ENCODE measurements at places on chromosomes 4 and X.
A peak's percentile ranks its signal among the peaks of the same experiment; 100 is the strongest.

GRCh38 chrX:41688835-41689234 is at the start of gene GPR34:
GPR34 (plus strand) TSS chrX:41688973; CDS start chrX:41695634, 6,661 bp downstream.
- no peak for DNase-seq

GRCh38 chr4:3371033-3372001 is 70.5 kb upstream of the HGFAC start:
- DNase-seq = no peak

DNA sequence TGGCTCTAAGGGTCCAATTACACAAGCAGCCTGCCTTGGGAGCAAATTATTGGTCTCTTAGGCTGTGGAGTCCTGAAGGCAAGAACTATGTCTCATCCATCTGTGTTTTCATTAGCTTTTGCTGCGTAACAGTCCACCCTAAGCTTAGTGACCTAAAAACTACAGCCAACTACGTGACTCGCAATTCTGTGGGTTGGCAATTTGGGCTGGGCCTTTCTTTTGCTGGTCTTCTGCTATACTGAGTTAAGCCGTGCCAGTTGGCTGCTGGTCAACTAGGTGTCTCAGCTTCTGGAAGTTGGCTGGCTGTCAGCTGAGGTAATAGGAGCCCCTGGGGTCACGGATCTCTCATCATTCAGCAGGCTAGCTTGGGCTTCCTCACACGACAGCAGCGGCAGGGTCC is 205.6 kb upstream of the S100G start:
- no peak for DNase-seq

- peak; percentile 8 for DNase-seq
Observed at GRCh38 chr4:138611721-138612120, 369.6 kb upstream of the SLC7A11 start.

DNA sequence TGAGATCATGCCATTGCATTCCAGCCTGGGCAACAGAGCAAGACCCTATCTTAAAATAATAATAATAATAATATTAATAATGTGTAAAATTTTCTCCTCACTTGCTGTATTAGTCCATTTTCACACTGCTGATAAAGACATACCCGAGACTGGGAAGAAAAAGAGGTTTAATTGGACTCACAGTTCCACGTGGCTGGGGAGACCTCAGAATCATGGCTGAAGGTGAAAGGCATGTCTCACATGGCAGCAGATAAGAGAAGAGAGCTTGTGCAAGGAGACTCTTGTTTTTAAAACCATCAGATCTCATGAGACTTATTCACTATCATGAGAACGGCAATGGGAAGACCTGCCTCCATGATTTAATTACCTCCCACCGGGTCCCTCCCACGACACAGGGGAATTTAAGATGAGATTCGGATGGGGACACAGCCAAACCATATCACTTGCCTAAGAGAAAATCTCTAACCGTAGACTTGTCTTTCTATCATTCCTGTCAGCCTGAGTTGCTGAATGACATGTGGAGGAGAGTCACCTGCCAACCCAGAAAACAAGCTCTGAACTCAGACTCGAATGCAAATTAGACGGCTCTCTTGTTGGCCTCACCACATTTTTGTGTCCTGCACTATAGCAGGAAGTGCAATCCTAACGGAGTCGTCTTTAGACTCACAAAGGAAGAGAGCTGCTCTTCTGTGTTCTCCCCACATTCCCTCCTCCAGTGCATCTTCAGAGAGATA is 51.9 kb upstream of the DCTD start:
- DNase-seq = peak; percentile 40

- DNase-seq = peak; percentile 7
Observed at GRCh38 chrX:18664947-18665346, 7.0 kb downstream of the RS1 start.

DNA sequence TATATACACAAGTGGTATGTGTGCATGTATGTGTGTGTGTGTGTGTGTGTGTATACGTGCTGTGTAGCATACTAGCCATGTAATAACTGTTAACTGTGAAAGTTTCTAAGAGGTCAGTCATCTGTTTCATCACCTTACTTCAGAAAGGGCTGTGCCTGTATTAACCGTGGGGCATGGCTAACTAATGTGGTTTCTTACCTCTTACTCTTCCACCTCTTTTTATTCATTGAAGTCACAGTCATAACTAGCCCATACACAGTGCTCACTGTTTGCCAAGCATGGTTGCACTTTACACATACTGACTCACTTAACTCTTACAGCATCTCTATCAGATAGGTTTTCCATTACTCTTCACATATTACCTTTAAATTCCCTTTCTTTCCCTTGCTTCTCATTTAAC is 23.7 kb upstream of the LRAT start:
- peak; percentile 18 for DNase-seq

- peak; percentile 40 for DNase-seq
Observed at GRCh38 chr4:149896432-149896831, 80.8 kb upstream of the IQCM start.

GRCh38 chr4:149933883-149934282 is 118.2 kb upstream of the IQCM start:
- no peak for DNase-seq

- no peak for DNase-seq
Observed at GRCh38 chr4:130484826-130485225, 1388.9 kb downstream of the C4orf33 start.

DNA sequence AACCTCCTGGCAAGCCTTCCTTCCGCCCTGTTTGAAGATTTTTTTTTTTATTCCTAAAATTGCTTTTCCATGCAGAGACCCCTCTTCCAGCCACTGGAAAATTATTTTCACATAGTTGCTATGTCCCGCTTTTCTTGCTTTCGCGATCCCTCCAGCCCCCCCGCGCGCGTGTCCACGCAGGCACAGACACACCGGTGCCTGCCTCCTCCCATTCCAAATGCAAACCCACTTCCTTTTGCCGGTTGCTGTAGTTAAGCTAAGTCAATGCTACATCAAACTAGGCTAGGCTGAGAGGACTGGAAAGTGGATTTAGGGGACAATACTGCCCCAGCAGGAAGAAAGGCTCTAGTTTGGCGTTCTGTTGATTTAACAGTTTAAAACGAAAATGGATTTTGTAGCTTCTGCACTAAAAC is 111.0 kb downstream of the DHX15 start:
- DNase-seq = peak; percentile 82

DNA sequence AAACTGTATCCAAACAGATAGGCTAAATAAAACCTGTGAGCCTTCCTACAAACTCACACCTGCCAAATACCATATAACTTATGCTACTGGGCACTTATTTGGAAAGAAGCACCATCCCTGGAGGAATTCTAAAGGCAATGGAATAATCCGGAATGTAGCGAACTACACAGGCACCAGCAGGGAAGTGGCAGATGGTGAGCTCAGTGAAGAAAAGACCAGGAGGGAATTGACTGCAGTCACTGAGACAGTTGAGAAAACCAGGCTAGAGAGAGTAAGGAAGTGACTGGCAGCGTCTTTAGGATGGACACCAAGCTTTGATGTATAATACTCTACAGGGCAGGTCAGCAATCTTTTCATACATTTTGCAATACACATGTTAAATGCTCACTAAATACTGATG is 16.3 kb downstream of the NDNF start:
- DNase-seq = no peak

DNA sequence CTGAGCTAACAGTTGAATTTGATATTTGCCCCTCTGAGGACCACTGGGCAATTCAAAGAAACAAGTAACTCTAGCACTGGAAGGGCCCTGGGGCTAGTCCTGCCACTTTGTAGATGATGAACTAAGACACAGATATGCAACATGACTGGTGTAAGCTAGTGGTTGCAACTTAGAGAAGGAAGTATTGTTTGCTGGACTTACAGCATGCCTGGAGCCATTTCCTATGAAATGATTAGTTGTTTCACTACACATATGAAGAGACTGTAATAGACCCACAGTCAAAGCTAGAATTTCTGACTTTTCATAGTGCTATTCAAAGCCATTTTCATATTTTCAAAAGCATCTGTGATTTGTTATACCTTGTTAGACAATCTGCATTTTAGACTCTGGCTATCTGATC is 96.2 kb downstream of the TSPAN7 start:
- no peak for DNase-seq

DNA sequence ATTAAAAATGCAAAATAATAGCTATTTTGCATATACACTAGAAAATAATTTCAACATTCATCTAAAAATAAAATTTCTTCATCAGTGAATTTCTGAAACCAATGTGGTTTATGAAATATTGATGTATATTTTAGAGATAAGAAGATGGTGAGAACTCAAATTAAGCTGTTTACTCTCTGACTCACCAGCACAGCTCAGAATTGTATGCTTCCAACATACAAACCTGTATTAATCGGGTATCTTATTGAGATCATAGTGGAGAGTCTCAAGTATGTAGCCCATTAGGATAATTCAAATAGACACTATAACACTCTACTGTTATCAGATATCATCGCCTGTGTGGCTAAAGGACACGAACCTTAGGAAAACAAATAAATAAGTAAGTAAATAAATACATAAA is 899.5 kb upstream of the INTU start:
- DNase-seq = peak; percentile 64

DNA sequence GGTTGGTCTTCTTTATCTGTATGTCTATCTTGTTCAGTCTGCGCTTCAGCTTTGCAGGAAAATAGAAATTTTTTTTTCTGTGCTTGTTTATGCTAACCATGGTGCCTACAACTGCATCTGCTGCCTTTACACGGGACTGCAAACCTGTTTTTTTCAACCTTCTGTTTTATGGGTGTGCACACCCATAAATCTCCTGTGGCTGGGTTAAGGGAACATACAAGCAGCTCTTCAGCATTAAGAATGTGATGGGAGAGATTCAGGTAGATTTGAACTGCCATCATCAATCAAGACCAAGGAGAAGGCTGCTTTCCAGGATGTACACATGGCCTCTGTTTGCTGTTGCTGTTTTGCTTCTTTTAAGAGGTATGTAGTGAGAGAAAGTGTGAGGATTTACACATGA is 502.9 kb downstream of the ANKRD50 start:
- DNase-seq = no peak

DNA sequence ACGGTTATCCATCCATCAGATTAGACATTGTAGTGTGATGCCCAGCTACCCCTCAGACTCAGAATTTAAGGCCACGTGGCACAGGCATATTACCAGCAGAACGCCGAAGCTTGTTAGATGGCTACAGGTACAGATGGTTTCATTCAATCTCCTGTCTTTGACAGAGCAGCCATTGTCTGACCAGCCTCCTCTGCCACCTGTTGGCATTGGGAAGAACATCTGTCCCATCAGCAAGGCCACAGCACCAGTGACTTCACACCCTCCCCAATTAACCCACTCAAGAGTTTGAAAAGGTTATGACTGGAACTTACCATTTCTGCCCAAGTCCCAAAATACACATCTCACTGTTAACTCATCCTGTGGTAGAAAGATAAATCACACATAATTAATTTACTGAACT is 22.0 kb upstream of the PHKA2 start:
- peak; percentile 48 for DNase-seq

DNA sequence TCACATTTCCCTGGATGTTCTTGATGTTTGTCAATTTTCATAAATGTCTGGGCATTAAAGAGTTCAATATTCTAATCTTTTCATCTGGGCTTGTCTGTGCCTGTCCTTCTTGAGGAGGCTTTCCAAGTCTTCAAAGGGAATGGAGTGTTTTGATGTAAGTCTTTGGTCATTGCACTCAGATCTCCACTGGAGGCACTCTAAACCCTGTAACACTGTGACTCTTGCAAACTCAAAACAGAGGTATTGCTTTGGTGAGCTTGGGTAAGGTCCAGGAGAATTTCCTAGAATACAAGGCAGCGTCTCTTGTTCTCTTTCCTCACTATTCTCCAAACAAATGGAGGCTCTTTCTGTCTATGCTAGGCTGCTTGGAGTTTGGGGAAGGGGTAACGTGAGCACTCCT is 1118.1 kb upstream of the PABPC4L start:
- peak; percentile 25 for DNase-seq

GRCh38 chrX:105695451-105695850 is 126.9 kb upstream of the NRK start:
- DNase-seq = peak; percentile 10

- DNase-seq = no peak
Observed at GRCh38 chrX:20230406-20230805, 36.3 kb downstream of the RPS6KA3 start.

DNA sequence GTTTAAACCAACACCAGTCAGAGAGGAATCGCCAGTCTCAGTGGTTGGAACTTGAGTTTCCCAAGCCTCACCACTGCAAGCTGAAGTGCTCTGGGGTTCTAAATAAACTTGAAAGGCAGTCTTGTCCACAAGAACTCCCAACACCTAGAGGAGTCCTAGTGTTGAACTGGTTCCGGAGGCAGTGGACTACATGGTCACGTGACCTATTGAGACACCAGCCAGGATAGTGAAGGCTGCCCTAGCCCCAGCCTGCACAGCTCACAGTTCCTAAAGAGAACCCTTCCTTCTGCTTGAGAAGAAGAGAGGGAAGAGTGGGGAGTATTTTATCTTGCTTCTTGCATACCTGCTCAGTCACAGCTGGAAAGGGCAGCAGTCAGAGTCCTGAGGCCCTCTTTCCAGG is 1012.7 kb upstream of the ADGRL3 start:
- no peak for DNase-seq

- DNase-seq = peak; percentile 7
Observed at GRCh38 chrX:111467896-111468295, 43.5 kb upstream of the SERTM2 start.

DNA sequence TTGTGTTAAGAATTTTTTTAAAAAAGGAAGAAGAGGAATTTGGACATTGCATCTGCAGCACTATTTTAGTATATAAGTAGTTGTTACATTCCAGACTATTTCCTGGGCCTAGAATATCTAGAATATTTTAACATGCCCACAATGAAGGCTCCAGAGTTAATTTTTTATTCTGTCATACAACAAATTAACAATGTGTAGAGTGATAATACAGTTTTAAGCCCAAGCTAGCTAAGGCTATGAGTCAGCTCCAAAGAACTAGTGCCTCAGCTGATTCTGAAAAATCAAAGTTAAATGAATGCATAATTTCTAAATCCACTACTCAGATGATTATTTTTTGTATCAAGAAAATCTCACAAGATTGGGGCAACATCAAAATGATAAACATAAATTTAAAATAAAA is 231.4 kb downstream of the PRDM5 start:
- no peak for DNase-seq

GRCh38 chr4:112818594-112818965 is 181.6 kb downstream of the LARP7 start:
- no peak for DNase-seq

DNA sequence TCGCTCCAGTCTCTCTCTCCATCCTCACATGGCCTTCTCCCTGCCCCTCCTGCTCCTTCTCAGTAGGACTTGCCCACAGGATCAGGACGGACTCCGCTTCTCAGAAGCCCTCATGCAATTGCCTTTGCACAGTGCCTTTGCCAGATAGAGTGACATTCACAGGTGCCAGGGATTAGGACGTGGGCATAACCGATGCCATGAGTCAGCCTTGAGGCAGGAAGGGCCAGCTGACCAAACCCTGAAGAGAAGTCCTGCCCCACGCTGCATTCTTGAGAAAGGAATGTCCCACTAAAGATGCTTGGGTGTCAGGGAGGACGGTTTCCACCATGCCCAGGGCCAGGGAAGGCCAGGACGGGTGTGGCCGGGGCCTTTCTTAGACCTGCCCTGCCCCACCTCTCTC is 6.6 kb upstream of the GRPEL1 start:
- no peak for DNase-seq

DNA sequence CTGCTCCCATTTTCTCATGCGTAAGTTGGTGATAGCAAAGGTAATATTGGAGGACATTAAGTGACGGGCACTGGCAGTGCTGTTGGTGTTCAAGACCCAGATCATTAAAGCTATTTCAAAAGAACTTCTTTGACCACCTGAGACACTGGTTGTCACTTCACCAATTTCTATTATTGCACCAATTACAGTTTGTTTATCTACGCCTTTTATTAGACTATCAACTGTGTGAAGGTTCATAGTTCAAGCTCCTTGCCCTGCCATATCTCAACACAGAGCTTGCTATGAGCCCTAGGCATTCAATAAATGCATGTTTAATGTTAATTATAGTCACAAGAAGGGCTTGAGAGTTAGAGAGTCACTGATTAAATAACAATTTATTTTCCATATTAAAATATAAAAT is 778.7 kb upstream of the HS3ST1 start:
- no peak for DNase-seq
